CD8-positive, alpha-beta memory T cell (primary cell): ENCODE measurements at places on chromosomes 7 and 10. TPM values are rescaled to one million over a fixed set of nuclear protein-coding genes. Genes with fewer than 3 reads are reported as not detected.

DNA sequence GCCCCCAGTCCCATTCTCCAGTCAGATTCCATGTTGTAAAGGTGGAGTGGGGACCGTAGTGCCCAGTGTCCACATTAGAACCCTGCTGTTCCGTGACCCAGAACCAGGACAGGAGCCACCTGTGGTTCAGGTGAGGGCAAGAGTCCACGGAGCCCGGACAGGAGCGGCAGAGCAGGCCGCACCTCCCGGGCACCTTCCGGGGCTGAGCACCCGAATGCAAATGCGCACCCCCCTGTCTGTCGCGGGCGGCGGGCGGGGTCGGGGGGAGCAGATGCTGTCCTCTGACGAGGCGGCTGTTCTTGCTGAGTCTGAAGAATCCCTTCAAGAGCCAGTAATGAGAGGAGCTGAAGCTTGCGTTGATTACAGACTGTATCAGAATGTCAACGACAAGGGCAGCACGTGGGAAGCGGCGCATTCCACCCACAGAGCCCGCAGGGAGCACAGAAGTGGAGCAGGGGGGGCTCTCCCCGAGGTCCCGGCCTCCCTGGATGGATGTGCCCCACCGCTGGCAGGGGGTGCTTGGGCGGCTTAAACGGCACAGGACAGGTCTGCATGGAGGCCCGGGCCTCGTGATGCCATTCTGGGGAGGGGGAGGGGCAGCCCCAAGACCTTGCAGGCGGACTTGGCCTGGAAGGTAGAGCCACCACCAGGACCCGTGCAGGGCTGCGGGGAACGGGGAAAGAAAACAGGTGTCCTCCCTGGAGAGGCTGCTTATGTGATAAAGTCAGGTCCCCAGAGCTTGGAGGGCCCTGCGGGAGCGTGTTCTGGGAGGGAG lies 407.5 kb upstream of the RNF32 start:
- no peak for DNase-seq

- no peak for DNase-seq
Observed at GRCh38 chr7:111368381-111369065, 193.8 kb downstream of the IMMP2L start.

GRCh38 chr7:143299840-143300239 lies 11.7 kb downstream of the CASP2 start:
- DNase-seq = peak; percentile 49

DNA sequence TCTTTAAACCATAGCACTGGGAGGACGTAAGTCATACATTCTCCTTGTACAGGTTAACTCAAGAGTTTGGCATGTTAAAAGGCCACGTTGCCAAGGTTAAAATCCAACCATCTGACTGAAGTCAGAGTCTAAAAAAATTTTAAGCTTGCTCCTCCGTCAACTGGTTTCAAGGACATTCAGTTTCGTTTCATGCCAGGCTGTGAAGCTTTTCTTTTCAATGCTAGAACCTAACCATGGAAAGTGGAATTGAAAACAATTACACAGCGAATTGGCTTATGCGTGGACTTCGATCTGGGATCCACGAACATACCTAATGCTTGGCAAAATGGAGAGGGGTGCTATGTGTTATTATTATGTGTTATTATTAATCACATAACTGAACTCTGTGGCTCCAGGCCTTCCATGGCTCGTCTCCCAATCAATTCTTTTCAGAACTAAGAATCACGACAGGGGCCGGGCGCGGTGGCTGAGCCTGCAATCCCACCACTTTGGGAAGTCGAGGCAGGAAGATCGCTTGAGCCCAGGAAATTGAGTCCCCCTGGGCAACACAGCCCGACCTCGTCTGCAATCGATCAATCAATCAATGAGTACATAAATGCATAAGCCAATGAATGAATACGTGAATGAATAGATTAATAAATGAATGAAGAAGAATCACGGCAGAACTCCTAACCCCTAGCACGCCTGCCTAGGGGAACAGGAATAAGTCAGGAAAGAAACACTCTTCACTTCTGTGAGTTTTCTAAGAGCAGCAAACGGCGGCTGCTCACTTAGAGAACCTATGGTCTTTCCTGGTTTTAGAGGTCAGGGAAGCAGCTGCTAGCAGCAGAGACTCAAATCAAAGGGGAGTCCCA lies 733 bp upstream of the ARL5B start:
- no peak for DNase-seq

The GPR146 gene
- polyA plus RNA-seq = 1.2 TPM

- DNase-seq = no peak
Observed at GRCh38 chr7:49255054-49255453, 330.7 kb downstream of the CDC14C start.

The NKX6-2 gene
- not detected for polyA plus RNA-seq

GRCh38 chr7:68417659-68418058 lies 1180.6 kb upstream of the AUTS2 start:
- DNase-seq = no peak

DNA sequence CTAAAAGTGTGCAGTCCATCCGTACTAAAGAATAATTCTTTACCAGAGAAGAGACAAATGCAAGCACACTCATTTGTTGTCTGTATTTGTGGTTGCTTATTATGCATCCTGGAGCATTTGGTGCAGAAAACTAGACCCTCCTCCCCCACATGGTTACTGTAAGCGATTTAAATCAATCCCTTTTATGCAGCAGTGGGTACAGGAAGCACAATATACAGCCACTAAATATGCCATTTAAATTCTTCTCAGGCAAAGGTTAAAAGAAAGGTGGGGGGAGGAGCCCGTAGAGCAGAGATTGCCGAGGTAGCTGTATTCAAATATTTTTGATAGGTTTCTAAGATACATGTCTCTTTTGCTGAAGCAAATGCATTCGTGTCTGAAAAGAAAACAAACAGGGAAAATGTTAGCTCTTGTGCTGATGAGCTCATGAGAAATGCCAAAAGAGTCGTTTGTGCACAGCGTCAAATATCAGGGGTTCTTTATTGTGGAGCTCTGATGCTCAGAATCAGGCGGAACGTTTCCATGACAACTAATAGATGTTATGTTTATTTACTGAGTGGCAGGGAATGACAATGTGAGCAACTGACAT lies 131.3 kb upstream of the NPVF start:
- DNase-seq = no peak

GRCh38 chr10:62079885-62080559 lies 178.5 kb downstream of the ARID5B start:
- DNase-seq = no peak

GRCh38 chr10:67733511-67733910 lies 37.5 kb upstream of the CTNNA3 start:
- DNase-seq = no peak

The ZKSCAN5 gene
- polyA plus RNA-seq = 5.0 TPM

GRCh38 chr7:73892003-73892999 lies 31.3 kb downstream of the TMEM270 start:
- DNase-seq = no peak

The PRTFDC1 gene
- 1.3 TPM for polyA plus RNA-seq

DNA sequence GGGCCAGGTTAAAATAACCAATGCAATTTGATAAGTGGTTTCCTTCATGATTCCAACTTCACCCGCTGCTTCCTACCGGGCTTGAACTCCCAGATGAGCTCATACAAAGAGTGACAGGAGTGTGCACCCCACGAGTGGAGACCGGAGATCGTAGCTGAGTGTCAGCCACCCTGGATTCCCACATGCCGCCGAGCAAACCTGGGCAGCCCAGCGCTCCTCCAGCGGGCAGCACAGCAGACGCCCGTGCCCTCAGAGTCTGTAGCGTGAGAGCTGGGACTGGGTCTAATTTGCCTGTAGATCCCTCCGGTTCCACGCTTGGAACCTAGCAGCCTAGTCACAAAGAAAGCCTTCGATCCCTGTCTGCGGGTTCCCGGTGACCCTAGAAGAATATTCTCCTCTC lies 476.1 kb upstream of the MGMT start:
- no peak for DNase-seq

The ADAP1 gene
- polyA plus RNA-seq = 37.7 TPM

GRCh38 chr7:32618987-32619386 lies 123.7 kb downstream of the AVL9 start:
- DNase-seq = no peak

DNA sequence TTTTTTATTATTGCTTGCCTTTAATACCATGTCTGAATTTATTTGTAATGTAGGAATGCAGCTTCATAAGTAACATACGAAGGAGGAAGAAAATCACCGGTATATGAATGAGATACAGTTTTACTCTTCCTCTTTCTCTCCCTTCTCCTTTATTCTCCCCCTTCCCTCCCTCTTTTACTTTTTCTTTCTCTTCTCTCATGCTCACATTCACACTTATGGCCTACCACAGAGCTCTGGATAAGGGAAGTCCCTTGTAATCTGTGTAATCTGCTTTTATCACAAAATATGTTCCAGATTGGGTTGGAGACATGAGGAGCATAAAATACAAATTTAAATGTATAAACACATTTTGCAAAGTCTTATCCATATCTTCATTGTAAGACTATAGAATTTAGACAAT lies 59.4 kb downstream of the MDFIC start:
- DNase-seq = no peak

DNA sequence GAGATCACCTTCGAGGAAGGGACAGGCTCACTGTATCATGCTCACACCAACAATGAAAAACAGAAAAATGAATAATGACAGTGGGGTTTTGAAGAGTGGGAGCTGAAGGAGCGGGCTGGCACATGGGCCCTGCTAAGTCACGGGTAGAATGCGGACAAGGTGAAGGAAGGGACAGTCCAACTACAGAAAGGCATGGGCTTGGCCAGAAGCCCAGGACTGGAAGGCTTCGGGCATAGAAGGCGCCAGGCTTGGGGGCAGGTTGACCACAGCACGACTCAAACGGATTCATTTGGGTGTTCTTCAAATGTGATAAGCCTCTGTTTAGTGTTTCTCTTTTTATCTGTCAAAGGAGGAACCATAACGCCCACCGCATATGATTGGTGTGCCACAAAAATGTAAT lies 509.5 kb downstream of the CCSER2 start:
- DNase-seq = no peak

The DNAH11 gene
- not detected for polyA plus RNA-seq

The LIPA gene
- polyA plus RNA-seq = 98.0 TPM

The SPDYE16 gene
- 0.13 TPM for polyA plus RNA-seq

DNA sequence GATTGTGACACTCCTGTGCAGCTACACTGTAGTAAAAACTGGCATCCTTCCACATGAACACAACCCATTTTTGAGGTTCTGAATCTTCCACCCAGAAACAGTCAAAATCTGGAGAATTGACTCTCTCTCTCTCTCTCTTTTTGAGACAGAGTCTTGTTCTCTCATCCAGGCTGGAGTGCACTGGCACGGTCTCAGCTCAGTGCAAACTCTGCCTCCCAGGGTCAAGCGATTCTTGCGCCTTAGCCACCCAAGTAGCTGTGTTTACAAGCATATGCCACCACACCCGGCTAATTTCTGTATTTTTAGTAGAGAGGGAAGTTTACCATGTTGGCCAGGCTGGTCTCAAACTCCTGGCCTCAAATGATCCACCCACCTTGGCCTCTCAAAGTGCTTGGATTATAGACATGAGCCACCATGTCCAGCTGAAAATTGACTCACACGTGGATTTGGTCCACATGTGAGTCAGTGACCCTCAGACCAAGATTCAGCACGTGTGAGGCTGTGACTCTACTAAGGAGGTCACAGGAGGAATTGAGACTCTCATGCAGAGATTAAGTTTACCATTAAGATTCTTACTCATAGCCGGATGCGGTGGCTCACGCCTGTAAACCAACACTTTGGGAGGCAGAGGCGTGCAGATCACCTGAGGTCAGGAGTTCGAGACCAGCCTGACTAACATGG lies 12.1 kb upstream of the ZNF107 start:
- DNase-seq = no peak

The TMEM178B gene
- 0.02 TPM for polyA plus RNA-seq

DNA sequence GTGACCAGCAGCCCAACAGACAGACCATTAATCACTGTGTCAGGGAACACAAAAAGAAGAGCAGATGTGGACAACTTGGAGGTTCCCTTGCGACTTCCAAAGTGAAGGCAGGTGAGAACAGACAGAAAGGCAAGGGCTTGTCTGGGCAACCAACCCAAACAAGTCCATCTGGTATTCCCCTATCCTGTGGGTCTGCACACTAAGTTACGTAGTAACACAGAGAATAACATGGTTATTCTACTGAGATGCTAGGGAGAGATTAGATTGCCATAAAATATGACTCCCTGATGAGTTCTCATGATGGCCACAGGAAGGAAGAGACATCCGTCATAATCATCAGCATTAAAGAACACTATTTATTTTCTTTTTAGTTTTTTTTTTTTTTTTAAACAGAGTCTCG lies 252.2 kb downstream of the CALN1 start:
- DNase-seq = no peak

DNA sequence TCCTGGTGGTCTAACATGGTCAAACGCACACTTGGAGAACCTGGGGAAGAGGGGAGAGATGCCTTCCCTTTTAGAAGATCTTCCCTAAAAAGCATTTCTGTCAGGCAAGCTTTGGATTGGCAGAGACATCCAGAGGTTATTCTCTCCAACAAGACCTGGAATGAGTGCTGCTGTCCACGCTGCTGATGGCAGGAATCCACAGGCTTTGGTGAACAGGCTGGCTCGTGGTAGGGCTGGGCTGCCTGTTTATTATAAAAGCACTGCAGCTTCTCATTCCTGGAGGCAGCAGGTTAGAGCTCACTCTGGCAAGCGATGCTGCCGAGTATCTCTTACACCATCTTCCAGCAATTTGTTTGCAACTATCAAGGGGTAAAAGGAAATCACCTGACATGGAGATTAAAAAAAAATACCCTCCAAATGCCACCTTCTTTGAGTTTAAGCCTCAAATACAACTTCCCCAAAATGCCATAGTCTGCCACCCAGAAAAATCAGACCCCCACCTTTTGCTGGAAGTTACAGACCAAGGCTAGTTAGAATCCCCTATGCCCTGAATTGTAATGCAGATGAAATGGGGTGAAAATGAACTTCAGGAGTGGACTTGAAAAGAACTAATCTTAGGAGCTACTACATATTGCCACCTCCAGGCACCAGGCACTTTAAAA lies 152.1 kb upstream of the KMT2E start:
- DNase-seq = no peak

DNA sequence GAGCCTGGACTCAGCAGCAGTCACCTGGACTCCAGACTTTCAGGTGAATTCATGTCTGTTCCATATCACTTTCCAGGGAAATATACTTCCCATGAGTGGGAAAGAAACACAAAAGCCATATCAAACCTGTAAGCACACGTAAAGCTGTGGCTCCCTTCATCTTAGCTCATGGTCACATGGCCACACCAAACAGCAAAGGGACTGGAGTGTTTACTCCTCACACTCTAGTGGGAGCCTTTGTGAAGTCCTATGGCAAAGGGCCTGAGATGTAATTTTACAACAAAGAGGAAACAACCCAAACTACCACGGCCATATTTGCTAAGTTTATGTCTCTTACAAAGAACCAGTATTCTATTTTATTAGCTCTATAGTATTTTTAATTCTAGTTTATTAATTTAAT lies 16.3 kb downstream of the SFTPA1 start:
- no peak for DNase-seq

- no peak for DNase-seq
Observed at GRCh38 chr7:90846192-90846591, 250.1 kb downstream of the CDK14 start.

DNA sequence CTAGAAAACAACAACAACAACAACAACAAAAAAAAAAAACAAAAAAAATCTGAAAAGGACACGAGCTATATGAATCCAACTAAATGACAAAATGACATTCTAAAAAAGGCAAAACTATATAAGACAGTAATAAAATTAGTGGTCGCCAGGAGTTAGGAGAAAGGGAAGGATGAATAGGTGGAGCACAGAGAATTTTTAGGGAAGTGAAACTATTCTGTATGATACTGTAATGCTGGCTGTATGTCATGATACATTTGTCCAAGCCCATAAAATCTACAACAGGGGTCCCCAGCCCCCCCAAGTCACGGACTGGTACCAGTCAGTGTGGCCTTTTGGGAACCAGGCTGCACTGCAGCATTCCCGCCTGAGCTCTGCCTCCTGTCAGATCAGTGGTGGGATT lies 2.8 kb upstream of the PUS7 start:
- DNase-seq = no peak

- no peak for DNase-seq
Observed at GRCh38 chr10:96986200-96986856, 154.2 kb downstream of the LCOR start.
